Activated gamma-delta T cell treated with Interleukin-2 at 50 U/mL for 16 hours (primary cell): ENCODE measurements at places on chromosomes 6 and 20.

DNA sequence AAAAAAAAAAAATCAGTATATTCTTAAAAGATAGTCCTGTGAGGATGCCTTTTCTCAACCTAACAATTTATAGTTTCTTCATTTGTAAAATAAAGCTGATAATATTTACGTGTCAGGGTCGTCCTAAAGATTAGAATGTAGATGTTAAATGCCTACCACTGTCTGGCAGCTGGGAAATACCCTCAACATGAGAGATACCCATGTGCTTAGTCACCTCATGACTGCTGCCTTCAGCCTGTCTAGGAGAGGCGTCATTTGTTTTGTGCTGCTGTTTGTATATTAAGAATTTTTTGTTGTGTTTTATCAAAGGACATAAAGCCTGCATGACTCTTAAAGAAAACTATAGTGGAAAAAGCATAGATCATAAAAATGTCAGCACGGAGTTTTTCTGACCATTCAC lies 9.5 kb downstream of the FAM120B start:
- DNase-seq = no peak

DNA sequence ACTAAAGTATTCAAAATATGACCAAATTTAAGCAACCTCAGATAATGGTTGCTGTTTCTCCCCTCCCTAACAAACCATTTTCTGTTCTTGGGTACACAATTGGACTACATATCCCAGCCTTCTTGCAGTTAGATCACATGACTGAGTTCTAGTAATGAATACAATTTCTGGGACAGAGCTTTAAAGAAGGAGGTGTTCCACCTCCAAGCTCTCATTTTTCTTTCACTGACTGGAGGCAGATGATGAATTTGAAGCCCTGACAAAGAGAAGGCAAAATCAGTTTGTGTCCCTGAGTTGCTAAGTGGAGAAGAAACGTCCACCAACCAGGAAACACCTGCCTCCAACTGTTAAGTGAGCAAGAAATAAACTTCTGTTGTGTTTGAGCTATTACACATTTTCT lies 117.2 kb downstream of the LCA5 start:
- DNase-seq = no peak

- no peak for DNase-seq
Observed at GRCh38 chr20:40336533-40336932, 352.5 kb downstream of the MAFB start.

GRCh38 chr6:146253691-146254090 lies 224.8 kb downstream of the GRM1 start:
- DNase-seq = no peak

DNA sequence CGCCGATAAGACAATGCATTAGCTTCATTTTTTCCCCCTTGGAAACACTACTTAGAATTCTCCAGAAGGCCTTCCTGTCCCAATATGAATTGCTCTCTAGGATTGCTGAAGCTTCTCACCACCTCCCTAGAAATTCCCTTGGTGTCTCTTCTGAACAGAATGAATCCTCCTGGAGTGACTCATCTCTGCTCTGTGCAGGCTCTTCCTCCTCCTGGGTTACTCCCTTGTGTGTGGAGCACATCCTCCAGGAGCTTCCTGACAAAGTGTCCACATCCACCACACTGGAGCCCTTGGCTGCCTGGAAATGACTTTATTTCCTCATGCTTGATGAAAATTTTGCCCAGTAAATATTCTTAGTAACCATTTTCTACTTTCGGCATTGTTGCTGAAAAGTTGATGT lies 54.4 kb downstream of the DTNBP1 start:
- DNase-seq = no peak

- DNase-seq = no peak
Observed at GRCh38 chr20:33249456-33249855, 13.7 kb downstream of the BPIFA1 start.

GRCh38 chr20:3681931-3682781 lies at the start of gene ADAM33:
Gene ADAM33, minus strand, starts transcription at chr20:3682010. Its CDS starts 6 bp downstream, at chr20:3682004.
- no peak for DNase-seq

DNA sequence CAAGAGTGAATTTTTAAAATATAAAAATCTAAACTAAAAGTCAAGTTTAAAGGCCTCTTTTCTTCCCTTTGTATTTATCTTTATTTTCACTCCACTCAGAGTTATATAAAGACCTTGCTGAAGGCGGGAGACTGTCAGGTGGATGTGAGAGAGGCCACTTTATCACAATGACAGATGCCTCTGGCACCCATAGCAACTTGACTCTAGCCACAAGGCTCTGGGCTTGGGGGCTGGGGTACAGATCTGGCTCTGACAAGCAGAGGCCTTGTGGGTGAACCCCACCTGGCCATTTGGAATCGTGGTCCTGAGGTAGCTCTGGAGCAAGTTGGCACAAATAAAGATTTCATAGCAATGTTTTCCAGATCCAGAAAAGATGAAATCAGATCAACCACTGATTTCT lies 417.2 kb downstream of the RFPL4B start:
- no peak for DNase-seq
